ENCODE measurements at places on chromosomes 2 and 18. TPM values are rescaled to one million over a fixed set of nuclear protein-coding genes. Genes with fewer than 3 reads are reported as not detected.

Gene SDC1
- 0.33 TPM for total RNA-seq

Gene METTL8
- total RNA-seq, result 43.3 TPM

Gene ITGAV
- 98.4 TPM for total RNA-seq

Gene IL1R2
- 5.4 TPM for total RNA-seq

Gene IL36G
- total RNA-seq, result not detected

Gene HOXD4
- total RNA-seq, result 2.9 TPM

Gene DNPEP
- 44.9 TPM for total RNA-seq

Gene REG3A
- total RNA-seq, result not detected

Gene ALPI
- total RNA-seq, result not detected

Gene CFAP65
- total RNA-seq, result not detected

Gene HDAC4
- total RNA-seq, result 119 TPM

Gene CHRNG
- not detected for total RNA-seq

Gene CCDC150
- 1.2 TPM for total RNA-seq

Gene IL36B
- total RNA-seq, result not detected

Gene ANKRD44
- 41.4 TPM for total RNA-seq

Gene GALR1
- total RNA-seq, result 0.33 TPM

Gene C18orf54
- 1.7 TPM for total RNA-seq

Gene FTCDNL1
- 2.5 TPM for total RNA-seq

Gene CROCC2
- total RNA-seq, result not detected

Gene SPATA3
- not detected for total RNA-seq

Measured in esophagus muscularis mucosa (tissue), 4 donors.